Effector memory CD4-positive, alpha-beta T cell (primary cell): ENCODE measurements at places on chromosomes 2 and 18.

GRCh38 chr2:7028846-7029245 lies 111.6 kb downstream of the RNF144A start:
- no peak for DNase-seq
- no peak overlapping the region for H3K27ac ChIP-seq
- H3K4me1 ChIP-seq = no peaks in the 10 kb centered on the region
- peaks cover 45% of the 10 kb centered on the region for H3K36me3 ChIP-seq
- H3K27me3 ChIP-seq = no peaks in the 10 kb centered on the region
- H3K4me3 ChIP-seq = no peak overlapping the region

DNA sequence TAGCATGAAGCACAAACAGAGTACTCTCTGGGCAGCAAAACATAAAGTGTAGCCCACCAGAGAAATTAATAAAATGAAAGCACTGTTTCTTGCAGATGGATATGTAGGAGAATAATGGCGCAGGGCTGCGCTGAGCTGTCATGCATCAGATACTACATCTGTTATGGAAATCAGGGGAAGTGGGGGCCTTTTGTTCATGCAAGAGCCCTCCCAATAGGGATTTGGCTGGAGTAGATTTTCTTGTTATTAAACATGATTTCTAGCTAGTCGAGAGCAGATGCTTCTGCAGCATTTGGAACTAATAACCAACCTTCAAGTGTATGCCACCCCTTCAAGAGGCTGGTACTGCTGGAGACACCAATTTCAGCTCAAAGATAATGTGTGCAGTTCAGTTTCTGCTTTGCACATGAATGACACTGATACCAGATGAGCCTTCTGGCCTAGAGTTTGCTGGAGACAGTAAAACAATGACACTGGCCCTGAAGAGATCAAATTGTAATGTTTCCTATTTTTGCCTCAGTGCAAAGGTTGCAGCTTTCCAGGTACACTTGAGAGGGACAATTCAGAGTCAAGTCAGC lies 58.0 kb downstream of the RND3 start:
- no peaks in the 10 kb centered on the region for H3K4me1 ChIP-seq
- DNase-seq = no peak
- H3K36me3 ChIP-seq = no peaks in the 10 kb centered on the region
- no peak overlapping the region for H3K27ac ChIP-seq

GRCh38 chr2:100554798-100555407 lies 7.9 kb upstream of the PDCL3 start:
- H3K27me3 ChIP-seq = no peaks in the 10 kb centered on the region
- H3K4me3 ChIP-seq = no peak overlapping the region
- peaks cover 11% of the 10 kb centered on the region for H3K4me1 ChIP-seq
- DNase-seq = peak; percentile 8

GRCh38 chr2:38115216-38116032 lies 39.5 kb upstream of the CYP1B1 start:
- H3K4me3 ChIP-seq = no peak overlapping the region
- peak; percentile 18 for DNase-seq
- no peaks in the 10 kb centered on the region for H3K4me1 ChIP-seq
- no peaks in the 10 kb centered on the region for H3K36me3 ChIP-seq

DNA sequence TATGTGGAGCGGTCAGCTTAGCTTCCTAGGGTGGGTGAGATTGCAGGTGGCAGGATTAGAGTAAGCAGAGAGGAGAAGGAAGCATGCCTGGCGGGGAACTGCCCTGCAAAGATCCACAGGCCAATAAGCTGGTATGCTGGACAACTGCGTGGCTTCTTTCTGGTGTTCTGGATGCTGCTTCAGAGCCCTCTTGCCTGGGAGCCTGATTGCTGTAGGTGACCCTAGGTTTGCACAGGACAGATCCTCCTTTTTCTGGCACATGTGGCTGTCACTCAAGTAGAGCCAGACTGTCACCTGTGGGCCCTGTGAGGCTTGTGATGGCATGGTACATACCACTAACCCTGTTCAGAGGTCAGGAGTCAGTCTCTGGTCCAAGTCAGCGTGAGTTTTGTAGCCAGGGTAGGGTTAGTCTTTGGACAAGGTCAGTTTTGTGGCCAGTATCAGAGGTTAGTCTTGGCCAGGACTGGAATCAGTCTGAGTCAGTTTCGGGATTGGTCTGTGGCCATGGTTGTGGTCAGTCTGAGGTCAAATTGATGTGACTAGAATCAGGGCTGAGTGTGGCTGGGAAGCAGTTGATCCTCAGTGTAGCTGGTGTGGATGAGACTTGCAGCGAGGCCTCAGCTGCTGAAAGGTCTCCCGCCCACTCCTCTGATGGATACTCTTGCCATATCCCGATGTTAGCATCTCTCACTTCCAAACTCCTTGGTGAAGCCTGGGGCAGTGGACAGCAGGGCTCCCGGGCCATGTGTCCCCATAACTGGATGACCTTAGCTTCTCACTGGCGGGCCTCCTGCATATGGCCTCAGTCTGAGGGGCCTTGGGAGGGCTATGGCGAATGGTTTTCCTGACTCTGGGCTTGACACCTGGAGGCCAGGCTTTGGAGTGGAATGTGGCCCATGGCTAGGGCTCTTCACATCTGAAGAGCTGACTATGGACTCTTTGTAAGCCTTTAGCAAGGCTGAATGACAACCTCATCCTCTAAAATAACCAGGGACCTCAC lies 260.5 kb downstream of the DYSF start:
- H3K4me1 ChIP-seq = no peaks in the 10 kb centered on the region
- no peaks in the 10 kb centered on the region for H3K27me3 ChIP-seq
- H3K4me3 ChIP-seq = no peak overlapping the region
- no peak overlapping the region for H3K27ac ChIP-seq
- DNase-seq = no peak

- H3K4me3 ChIP-seq = no peak overlapping the region
- H3K27ac ChIP-seq = no peak overlapping the region
- H3K36me3 ChIP-seq = no peaks in the 10 kb centered on the region
- DNase-seq = no peak
- no peaks in the 10 kb centered on the region for H3K4me1 ChIP-seq
Measured at GRCh38 chr2:190477661-190478454, 56.7 kb downstream of the NEMP2 start.

DNA sequence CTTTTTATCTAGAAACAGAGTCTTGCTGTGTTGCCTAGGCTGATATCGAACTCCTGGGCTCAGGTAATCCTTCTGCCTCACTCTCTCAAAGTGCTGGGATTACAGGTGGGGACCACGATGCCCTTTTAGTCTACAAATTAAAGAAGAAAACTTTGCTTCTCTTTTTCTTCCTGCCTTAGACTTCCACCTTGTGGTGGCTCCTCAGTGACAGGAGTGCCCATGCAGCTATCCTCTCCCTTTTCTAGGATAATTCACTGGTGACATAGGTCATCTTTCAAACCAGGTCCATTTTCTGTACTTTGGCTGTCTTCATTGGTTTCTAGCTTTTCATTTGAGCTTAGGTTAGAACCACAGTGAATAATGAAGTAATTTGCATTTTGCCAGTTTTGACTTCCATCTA lies 13.6 kb downstream of the DCAF17 start:
- no peak overlapping the region for H3K4me3 ChIP-seq
- peaks cover 32% of the 10 kb centered on the region for H3K36me3 ChIP-seq
- H3K27me3 ChIP-seq = no peaks in the 10 kb centered on the region
- no peak for DNase-seq
- H3K4me1 ChIP-seq = no peaks in the 10 kb centered on the region

- H3K4me3 ChIP-seq = no peak overlapping the region
- DNase-seq = no peak
- H3K27me3 ChIP-seq = no peaks in the 10 kb centered on the region
Measured at GRCh38 chr2:105373344-105373781, 25.5 kb downstream of the FHL2 start.

- no peaks in the 10 kb centered on the region for H3K36me3 ChIP-seq
- H3K27me3 ChIP-seq = no peaks in the 10 kb centered on the region
- H3K27ac ChIP-seq = no peak overlapping the region
- DNase-seq = no peak
Measured at GRCh38 chr18:48739266-48740067, 200.6 kb downstream of the CTIF start.

DNA sequence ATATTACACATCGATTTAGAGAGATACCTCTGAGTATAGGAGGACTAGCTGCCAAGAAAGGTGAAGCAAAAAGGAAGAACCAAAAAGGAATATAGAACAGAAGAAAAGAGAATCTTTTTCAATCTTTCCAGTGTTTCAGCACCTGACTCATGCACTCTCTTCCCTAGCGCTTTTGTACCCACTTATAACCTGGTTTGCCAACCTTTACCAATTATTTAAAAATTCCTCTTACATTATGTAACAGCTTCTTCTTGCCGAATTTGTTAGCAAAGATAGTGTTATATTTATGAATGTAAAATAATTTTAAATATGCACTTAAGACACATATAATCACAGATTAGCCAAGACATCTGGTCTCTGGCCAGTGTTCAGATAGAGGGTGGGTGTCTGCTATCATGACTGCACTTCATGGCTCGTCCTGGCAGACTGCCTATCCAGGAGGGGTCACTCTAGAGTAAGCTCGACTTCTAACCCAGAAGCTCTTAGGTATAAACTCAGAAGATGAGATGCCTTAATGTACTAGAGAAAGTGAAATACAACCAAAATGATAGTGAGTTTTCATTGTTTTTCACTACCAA lies 122.9 kb downstream of the ATAD2B start:
- H3K4me1 ChIP-seq = no peaks in the 10 kb centered on the region
- H3K4me3 ChIP-seq = no peak overlapping the region
- H3K36me3 ChIP-seq = peaks cover 11% of the 10 kb centered on the region
- DNase-seq = no peak
- no peak overlapping the region for H3K27ac ChIP-seq

GRCh38 chr2:175275539-175275938 lies 94.0 kb upstream of the ATP5MC3 start:
- H3K4me1 ChIP-seq = no peaks in the 10 kb centered on the region
- H3K27me3 ChIP-seq = no peaks in the 10 kb centered on the region
- DNase-seq = no peak
- no peak overlapping the region for H3K4me3 ChIP-seq

GRCh38 chr18:46675112-46675511 lies 18.1 kb upstream of the LOXHD1 start:
- no peaks in the 10 kb centered on the region for H3K27me3 ChIP-seq
- no peaks in the 10 kb centered on the region for H3K36me3 ChIP-seq
- no peak for DNase-seq
- H3K4me3 ChIP-seq = no peak overlapping the region
- H3K4me1 ChIP-seq = no peaks in the 10 kb centered on the region

- no peaks in the 10 kb centered on the region for H3K36me3 ChIP-seq
- DNase-seq = no peak
- H3K27ac ChIP-seq = no peak overlapping the region
- H3K27me3 ChIP-seq = no peaks in the 10 kb centered on the region
Measured at GRCh38 chr2:26915316-26915715, 55.1 kb upstream of the MAPRE3 start.

- H3K27me3 ChIP-seq = no peaks in the 10 kb centered on the region
- no peak overlapping the region for H3K4me3 ChIP-seq
- no peaks in the 10 kb centered on the region for H3K4me1 ChIP-seq
- H3K36me3 ChIP-seq = no peaks in the 10 kb centered on the region
Measured at GRCh38 chr18:6566338-6566911, 151.7 kb upstream of the L3MBTL4 start.

DNA sequence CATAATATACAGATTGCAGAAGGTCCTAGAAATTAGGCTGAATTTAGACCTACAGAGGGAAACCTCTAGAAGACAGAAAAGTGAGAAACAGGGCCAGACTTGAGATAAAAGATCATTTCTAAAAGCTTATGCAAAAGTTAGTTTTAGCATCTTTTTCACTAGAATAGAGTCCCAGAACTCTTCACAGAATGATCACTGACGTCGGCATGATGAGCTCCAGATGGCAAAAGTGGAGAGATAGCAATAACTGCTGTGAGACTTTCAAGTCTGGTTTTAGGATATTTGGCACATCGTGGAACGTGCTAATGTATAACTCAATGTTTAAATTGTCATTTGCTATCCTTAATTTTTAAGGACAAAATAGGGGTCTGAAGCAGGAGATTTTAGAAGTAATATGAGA lies 1050.7 kb upstream of the CELF4 start:
- no peaks in the 10 kb centered on the region for H3K4me1 ChIP-seq
- H3K27ac ChIP-seq = no peak overlapping the region
- H3K36me3 ChIP-seq = no peaks in the 10 kb centered on the region
- H3K4me3 ChIP-seq = no peak overlapping the region

DNA sequence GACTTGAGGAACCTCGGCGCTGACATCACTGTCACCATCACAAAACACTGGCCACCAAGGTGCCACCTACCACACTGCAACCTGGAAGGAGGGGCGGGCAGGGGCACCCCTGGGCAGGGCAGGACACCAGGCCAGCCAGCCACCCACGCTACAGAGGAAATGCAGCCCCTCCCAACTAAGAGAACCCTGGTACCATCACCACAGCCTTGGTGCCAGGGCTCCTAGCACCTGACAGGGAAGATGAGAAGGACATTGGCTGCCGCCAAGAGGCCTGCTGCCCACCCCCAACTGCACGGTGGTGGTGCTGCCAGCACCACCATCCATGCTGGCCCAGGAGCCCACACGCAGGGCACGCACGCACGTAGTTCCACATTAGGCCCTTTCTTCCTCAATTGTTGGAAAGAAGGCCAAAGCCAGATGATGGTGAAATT lies 88.7 kb downstream of the HDAC4 start:
- no peaks in the 10 kb centered on the region for H3K4me1 ChIP-seq
- no peak overlapping the region for H3K4me3 ChIP-seq
- H3K27ac ChIP-seq = no peak overlapping the region
- no peak for DNase-seq
- no peaks in the 10 kb centered on the region for H3K36me3 ChIP-seq

GRCh38 chr2:80517316-80517715 lies 212.8 kb upstream of the LRRTM1 start:
- DNase-seq = no peak
- no peak overlapping the region for H3K27ac ChIP-seq
- H3K36me3 ChIP-seq = no peaks in the 10 kb centered on the region

DNA sequence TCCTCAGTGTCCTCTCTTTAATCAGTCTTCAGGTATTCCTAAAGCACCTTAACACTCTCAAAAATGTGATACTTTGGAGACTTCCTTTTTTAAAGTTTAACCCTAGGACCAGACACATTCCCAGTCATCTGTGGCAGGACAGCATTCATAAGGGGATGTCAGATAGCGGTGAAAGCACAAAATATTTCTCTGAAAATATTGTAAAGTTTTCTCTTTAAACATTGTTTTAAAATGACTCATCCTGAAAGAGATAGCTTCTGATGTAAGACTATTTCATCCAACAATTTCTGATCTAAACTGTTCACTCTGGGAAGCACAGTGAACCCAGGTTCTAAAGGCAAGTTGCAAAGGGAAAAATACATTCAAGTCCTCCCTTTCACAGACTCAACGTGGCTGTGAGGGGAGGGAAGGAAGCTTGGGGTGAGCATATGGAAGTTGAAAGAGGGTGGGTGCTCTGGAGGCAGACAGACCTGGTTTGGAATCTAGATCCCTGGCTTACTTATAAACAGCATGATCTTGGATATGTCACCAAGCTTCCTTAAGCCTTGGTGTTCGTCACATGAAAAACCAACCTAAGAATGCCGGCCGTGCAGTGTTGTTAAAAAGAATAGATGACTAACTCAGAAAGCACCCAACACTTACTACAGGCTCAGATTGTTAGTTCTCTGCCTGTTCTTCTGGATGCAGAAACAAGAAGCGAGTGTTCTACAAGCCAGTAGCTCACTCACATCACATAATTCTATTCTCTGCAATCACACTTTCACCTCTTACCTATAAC lies 12.1 kb downstream of the GALNT14 start:
- H3K4me3 ChIP-seq = no peak overlapping the region
- H3K27me3 ChIP-seq = no peaks in the 10 kb centered on the region
- no peaks in the 10 kb centered on the region for H3K4me1 ChIP-seq
- DNase-seq = no peak
- no peaks in the 10 kb centered on the region for H3K36me3 ChIP-seq
